ENCODE measurements at places on chromosomes 3 and 15. TPM values are rescaled to one million over a fixed set of nuclear protein-coding genes. Genes with fewer than 3 reads are reported as not detected.

- no peaks in the 10 kb centered on the region for H3K27me3 ChIP-seq
- no peak for DNase-seq
- H3K4me1 ChIP-seq: no peaks in the 10 kb centered on the region
- H3K36me3 ChIP-seq: no peaks in the 10 kb centered on the region
- no peak overlapping the region for H3K4me3 ChIP-seq
- H3K27ac ChIP-seq: no peak overlapping the region
These were observed 35.4 kb downstream of the CP start for GRCh38 chr3:149186219-149186618.

GRCh38 chr3:127835993-127836882 lies 13.9 kb upstream of the MGLL start:
- H3K4me3 ChIP-seq: no peak overlapping the region
- no peaks in the 10 kb centered on the region for H3K4me1 ChIP-seq
- no peaks in the 10 kb centered on the region for H3K27me3 ChIP-seq
- no peak overlapping the region for H3K27ac ChIP-seq

GRCh38 chr3:59481776-59482400 lies 432.1 kb upstream of the CFAP20DC start:
- no peak overlapping the region for H3K27ac ChIP-seq
- no peak overlapping the region for H3K4me3 ChIP-seq
- no peaks in the 10 kb centered on the region for H3K27me3 ChIP-seq

- no peak overlapping the region for H3K4me3 ChIP-seq
- DNase-seq: no peak
- no peaks in the 10 kb centered on the region for H3K4me1 ChIP-seq
- H3K27ac ChIP-seq: no peak overlapping the region
These were observed 389.5 kb upstream of the RASGRP1 start for GRCh38 chr15:38954090-38954489.

DNA sequence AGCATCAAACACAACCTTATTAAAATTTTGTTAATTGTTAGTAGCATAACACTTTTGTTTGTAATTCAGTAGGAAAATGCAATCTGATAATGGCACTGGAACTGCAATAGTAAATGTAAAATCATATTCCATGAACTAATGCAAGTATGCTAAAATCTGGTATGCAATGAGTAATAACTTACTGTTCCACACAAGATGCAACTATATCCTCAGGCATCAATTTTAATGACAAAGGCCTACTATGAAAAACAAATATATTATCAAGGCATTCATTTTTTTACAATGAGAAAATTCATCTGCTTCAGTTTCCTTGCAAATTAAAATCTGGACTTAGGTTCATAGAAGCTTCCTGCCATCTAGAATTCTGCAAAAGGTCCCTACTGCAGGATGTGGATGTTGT lies 1.4 kb upstream of the NSMCE3 start:
- no peak overlapping the region for H3K27ac ChIP-seq
- peak overlapping the region; percentile 87 for H3K4me3 ChIP-seq
- peak; percentile 6 for DNase-seq
- no peaks in the 10 kb centered on the region for H3K36me3 ChIP-seq
- H3K4me1 ChIP-seq: peaks cover 9% of the 10 kb centered on the region
- no peaks in the 10 kb centered on the region for H3K27me3 ChIP-seq

GRCh38 chr15:69105451-69105985 lies 54.9 kb upstream of the GLCE start:
- no peak for DNase-seq
- no peak overlapping the region for H3K4me3 ChIP-seq
- H3K27ac ChIP-seq: no peak overlapping the region

IVD gene
- 76.9 TPM for total RNA-seq

RETNLB gene
- not detected for total RNA-seq

GOLGA8J gene
- total RNA-seq: not detected

ZKSCAN7 gene
- 7.9 TPM for total RNA-seq

LRRC34 gene
- total RNA-seq: 4.0 TPM

NUSAP1 gene
- total RNA-seq: 6.7 TPM

All from kidney (tissue), 22 donors.